ENCODE measurements at places on chromosomes 1 and 21. TPM values are rescaled to one million over a fixed set of nuclear protein-coding genes. Genes with fewer than 3 reads are reported as not detected.

- DNase-seq = no peak
Measured at GRCh38 chr1:13623021-13623637, 39.5 kb downstream of the PDPN start.

- no peak for DNase-seq
Measured at GRCh38 chr1:73635021-73635420, 563.0 kb downstream of the LRRIQ3 start.

- DNase-seq = no peak
Measured at GRCh38 chr1:110200666-110201065, 9.4 kb upstream of the KCNC4 start.

The SLFNL1 gene
- total RNA-seq = 1.9 TPM

The OR2T29 gene
- 10.8 TPM for total RNA-seq

The CTSK gene
- total RNA-seq = 7.0 TPM
